ENCODE measurements at places on chromosomes 2 and 18. TPM values are rescaled to one million over a fixed set of nuclear protein-coding genes. Genes with fewer than 3 reads are reported as not detected.

The CSRNP3 gene
- total RNA-seq, result 4.8 TPM

The CRYBA2 gene
- total RNA-seq, result not detected

The SGO2 gene
- 14.5 TPM for total RNA-seq

The KANSL1L gene
- total RNA-seq, result 1.5 TPM

The G6PC2 gene
- not detected for total RNA-seq

The CRYGC gene
- total RNA-seq, result not detected

The TRIM43 gene
- not detected for total RNA-seq

The DOCK10 gene
- total RNA-seq, result 0.28 TPM

The IL36G gene
- 15.7 TPM for total RNA-seq

All from airway epithelial cell (primary cell).